ENCODE measurements at places on chromosomes 3 and 15.

GRCh38 chr3:129166579-129167332 is 5.9 kb upstream of the ISY1 start:
- no peak for DNase-seq

GRCh38 chr3:149476225-149476624 is 1.7 kb downstream of the TM4SF4 start:
- no peak for DNase-seq

- DNase-seq = no peak
Observed at GRCh38 chr3:71244826-71245488, 338.6 kb downstream of the FOXP1 start.

GRCh38 chr3:17399586-17399985 is 342.8 kb downstream of the TBC1D5 start:
- no peak for DNase-seq

DNA sequence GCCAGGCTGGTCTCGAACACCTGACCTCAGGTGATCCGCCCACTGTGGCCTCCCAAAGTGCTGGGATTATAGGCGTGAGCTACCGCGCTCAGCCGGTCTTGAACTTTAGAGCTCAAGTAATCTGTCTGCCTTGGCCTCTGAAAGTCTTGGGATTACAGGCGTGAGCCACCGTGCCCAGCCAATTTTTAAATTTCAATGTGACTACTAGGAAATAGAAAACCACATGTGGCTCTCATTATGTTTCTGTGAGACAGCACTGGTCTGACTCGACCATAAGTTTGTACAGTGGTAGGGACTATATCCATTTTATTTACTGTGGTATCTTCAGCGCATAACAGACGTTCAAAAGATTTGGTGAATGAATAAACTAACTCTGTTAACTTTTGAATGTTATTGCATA is 9.1 kb downstream of the ZFAND6 start:
- no peak for DNase-seq

GRCh38 chr3:119362010-119362409 is 67.8 kb downstream of the ARHGAP31 start:
- DNase-seq = no peak

DNA sequence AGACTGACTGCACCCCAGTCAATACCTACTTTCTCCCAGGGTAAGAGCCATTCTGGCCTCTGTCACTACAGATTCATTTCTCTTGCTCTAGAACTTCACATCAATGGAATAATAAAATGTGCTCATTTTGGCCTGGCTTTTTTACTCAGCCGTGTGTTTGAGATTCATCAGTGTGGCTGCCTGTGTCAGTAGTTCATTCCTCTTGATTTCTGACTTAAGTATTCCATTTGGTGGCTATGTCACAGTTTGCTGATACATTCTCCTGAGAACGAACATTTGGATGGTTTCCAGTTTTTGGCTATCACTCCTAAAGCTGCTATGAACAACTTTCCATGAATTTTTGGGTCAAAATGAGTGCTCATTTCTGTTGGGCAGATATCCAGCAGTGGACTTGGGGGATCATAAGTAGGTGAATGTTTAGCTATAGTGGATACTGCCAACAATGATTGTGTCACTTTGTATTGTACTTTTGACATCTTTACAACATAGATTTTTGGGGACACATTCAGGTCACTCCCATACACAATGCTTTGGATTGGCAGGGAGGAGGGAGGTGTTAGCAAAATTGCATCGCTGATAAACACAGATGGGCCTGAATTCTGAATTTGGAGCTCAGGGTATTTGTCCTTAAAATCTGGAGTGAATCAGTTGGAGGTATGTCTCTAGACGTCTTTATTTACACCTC is 19.8 kb upstream of the FAM107A start:
- DNase-seq = no peak

GRCh38 chr3:64830681-64831080 is 142.9 kb upstream of the ADAMTS9 start:
- DNase-seq = no peak

- no peak for DNase-seq
Observed at GRCh38 chr15:58019503-58020376, 45.8 kb downstream of the ALDH1A2 start.

- DNase-seq = no peak
Observed at GRCh38 chr15:101723171-101723873, 951 bp downstream of the TARS3 start.

- DNase-seq = no peak
Observed at GRCh38 chr3:147521646-147522045, 112.5 kb downstream of the ZIC1 start.

DNA sequence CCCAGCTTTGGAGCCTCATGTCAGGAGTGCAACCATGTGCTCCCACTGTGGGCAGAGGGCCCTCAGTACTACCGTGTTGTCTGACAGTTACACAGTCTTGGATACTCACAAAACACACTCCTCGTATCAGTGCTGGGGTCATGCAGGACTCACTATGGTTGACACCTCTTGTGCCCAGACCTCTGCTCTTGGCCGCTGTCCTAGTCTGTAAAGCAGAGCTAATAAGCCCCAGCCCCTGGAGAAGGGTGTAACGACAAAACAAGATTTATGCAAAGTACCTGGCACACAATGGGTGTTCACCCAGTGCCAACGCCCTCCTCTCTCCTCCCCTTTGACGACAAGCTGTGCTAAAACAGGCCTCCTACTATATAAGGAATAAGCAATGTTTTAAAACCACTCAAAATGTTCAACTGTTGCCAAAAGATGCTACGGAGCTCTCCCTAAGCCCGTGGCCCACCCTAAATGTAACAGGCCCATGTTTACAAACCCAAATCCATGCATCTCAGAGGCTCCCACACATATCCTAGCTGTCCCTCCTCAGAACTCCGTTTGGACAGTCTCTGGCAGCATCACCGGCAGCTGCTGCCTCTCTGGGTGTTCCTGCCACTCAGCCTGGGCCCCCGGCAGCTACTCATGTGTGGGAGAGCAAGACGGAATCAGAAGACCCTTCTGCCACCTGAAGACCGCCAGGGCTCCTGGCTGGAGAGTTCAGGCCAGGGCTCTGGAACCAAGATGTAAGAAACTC is 65.8 kb downstream of the MRPL46 start:
- DNase-seq = no peak

DNA sequence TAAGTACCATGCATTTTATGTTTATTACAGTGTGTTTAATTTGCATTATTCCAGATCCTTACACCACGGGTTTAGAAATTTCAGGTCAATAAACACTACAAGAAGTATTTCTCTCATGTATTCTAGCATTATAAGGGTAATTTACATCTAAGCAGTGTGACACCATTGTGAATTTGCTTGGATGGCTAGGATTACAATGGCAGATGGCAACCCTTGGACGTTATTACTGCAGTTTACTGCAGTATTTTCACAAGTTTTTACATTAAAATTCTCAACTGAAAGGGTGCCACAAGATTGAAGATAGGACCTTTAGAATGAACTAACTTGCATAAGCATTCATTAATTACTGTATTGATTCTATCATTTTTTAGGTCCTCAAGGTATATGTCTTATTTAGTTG is 538.8 kb downstream of the NLGN1 start:
- no peak for DNase-seq
